ENCODE measurements at places on chromosomes 13 and 19.

GRCh38 chr19:51274049-51274770 lies 23.3 kb downstream of the SIGLECL1 start:
- no peak for DNase-seq

DNA sequence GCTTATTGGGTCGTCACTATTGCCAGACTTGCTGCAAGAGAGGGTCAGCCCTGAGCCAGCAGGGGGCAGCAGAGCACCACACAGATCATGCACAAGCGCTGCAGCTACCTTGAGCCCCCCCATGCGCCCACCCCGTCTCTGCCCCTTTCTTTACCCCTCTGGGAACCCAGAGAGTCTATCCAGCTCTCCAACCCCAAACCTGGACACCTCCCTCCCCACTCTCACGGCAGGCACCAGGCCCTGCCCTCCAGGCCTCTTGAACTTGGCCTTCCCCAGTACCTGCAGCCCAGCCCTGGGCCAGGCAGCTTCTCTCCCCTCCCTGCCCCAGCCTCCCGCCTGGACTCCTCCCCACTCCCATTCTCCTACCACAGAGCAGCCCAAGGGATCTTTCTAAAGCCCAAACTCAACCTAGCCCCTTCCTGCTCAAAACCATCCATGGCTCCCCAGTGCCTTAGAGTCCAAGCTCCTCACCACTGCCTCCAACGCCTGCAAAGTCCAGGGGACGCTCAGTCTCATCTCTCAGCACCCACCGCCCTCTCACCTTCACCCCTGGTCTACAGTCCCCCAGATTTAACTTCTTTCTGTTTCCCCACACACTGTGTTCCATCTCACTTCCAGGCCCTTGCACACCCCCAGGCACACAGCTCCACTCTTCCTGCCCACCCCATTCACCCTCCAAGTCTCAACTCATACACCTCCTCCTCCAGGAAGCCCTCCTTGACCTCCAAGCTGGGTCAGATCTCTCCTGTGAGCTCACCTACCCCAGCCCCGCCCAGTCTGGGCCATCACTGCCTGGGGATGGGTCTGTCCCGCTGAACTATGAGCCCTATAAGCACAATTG lies 9.4 kb upstream of the CEACAM16 start:
- DNase-seq, result peak; percentile 40

- DNase-seq, result no peak
These were observed 5.0 kb upstream of the ONECUT3 start for GRCh38 chr19:1748115-1748872.

DNA sequence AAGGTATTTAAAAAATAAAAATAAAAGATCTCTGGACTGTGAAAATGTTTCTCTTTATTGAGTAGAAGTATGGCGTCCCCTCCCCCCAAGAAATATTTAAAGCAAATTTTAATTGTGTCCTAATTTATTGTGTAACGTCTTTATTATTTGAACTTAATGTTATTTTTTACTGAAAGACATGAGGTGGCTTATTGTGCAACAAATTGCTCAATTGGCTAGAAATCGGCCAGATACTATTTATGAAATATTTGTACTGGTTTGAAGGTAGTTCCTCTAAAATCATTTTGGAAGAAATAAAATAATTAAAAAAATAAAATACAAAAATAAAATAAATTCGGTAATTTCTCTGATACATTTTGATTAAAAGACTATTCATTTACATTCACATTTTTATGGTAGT lies 162.3 kb downstream of the DACH1 start:
- DNase-seq, result no peak

GRCh38 chr19:16587833-16588823 lies 15.9 kb upstream of the SLC35E1 start:
- no peak for DNase-seq
